ENCODE measurements at places on chromosomes 12 and 14.
A peak's percentile ranks its signal among the peaks of the same experiment; 100 is the strongest.

- no peak for DNase-seq
- no peaks in the 10 kb centered on the region for H3K4me1 ChIP-seq
- no peaks in the 10 kb centered on the region for H3K36me3 ChIP-seq
Observed at GRCh38 chr14:29111554-29111953, 345.0 kb downstream of the FOXG1 start.

GRCh38 chr12:21169878-21170472, 39.0 kb downstream of the SLCO1B1 start:
- no peak overlapping the region for H3K4me3 ChIP-seq
- peaks cover 83% of the 10 kb centered on the region for H3K27me3 ChIP-seq
- peak; percentile 60 for DNase-seq
- no peaks in the 10 kb centered on the region for H3K4me1 ChIP-seq

GRCh38 chr12:118010903-118011302, 5.6 kb upstream of the RFC5 start:
- no peak overlapping the region for H3K27ac ChIP-seq
- H3K36me3 ChIP-seq = no peaks in the 10 kb centered on the region
- no peaks in the 10 kb centered on the region for H3K4me1 ChIP-seq
- no peak for DNase-seq
- H3K27me3 ChIP-seq = no peaks in the 10 kb centered on the region

DNA sequence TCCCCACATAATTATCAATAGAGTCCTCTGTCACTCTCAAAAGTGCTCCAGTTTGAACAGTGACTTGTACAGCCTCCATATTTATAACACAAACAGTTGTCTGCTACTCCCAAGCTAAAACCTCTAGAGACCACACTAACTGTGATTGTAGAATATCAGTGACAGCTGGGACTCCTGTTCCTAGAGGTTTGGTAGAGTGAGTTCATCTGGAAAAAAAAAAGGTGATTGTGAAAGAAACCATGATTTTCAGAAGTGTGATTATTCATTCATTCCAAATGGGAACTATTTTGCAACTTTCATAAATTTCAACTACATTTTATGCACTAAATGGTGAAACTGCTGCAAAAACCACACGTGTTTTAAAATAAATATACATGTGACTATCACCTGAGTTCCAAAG, 128.0 kb upstream of the PLXNC1 start:
- no peaks in the 10 kb centered on the region for H3K27me3 ChIP-seq
- no peaks in the 10 kb centered on the region for H3K36me3 ChIP-seq
- no peak overlapping the region for H3K4me3 ChIP-seq
- H3K4me1 ChIP-seq = no peaks in the 10 kb centered on the region

DNA sequence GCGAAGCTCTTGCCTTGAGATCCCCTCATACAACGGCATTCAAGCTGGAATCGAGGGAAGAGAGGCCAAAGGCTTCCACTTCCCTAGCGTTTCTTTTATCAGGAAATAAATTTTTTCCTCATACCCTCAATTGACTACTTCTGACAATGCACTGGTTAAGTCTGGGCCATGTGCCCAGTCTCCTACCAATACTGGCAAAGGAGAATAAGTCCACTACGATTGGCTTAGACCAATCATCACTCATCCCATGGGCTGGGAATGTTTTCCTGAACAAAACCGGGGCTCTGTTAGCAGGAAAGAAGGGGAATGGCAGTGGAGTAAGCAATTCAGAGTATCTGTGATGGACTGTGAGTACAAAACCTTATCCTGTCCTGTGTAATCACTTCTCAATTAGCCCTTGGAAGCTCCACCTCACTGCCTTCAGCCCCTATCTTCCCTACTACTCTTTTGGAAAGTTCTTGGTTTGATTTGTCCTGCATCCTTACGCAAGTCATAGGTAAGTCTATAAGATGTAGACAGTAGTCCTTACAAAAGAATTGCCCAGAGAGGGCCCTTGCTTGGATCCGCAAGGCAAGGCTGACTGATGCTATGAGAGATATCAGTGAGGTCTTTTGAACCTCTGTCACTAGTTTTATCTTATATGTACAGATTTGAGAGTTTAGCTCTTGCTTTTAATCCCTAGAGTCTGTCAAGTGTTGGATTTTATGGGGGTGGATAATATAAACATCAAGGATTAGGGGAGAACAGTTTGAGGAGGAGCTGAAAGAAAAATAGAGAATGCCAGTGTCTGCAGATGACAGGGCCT, 36.3 kb upstream of the CDK17 start:
- H3K36me3 ChIP-seq = no peaks in the 10 kb centered on the region
- no peak overlapping the region for H3K4me3 ChIP-seq
- no peaks in the 10 kb centered on the region for H3K27me3 ChIP-seq
- no peak for DNase-seq
- no peak overlapping the region for H3K27ac ChIP-seq
- H3K4me1 ChIP-seq = no peaks in the 10 kb centered on the region

- peaks cover 16% of the 10 kb centered on the region for H3K4me1 ChIP-seq
- H3K27ac ChIP-seq = no peak overlapping the region
- no peaks in the 10 kb centered on the region for H3K36me3 ChIP-seq
- no peaks in the 10 kb centered on the region for H3K27me3 ChIP-seq
- no peak for DNase-seq
Observed at GRCh38 chr14:31893221-31893757, 183.8 kb upstream of the ARHGAP5 start.

GRCh38 chr14:71181215-71182003, 274.1 kb downstream of the PCNX1 start:
- H3K36me3 ChIP-seq = no peaks in the 10 kb centered on the region
- no peak overlapping the region for H3K27ac ChIP-seq

DNA sequence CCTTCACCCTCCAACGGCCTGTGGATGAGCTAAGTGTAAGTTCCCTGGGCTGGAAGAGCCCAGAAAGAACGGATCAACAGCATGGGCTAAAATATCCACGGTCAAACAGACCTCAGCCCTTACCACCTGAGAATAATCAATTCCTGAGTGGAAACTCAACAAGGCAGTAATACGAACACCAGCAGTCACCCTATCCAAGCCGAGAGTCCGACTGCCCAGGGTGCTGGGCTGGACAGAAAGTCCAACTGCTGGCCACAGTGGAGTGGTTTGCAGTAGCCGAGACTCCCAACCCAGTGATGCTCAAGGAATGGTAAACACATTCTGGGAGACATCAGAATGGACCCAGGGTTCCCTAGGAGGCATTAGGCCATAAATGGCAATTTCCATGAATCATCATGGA, 36.8 kb downstream of the ANO2 start:
- no peak overlapping the region for H3K4me3 ChIP-seq
- H3K4me1 ChIP-seq = no peaks in the 10 kb centered on the region
- no peak for DNase-seq
- H3K27me3 ChIP-seq = no peaks in the 10 kb centered on the region

GRCh38 chr12:28025821-28026505, 53.4 kb upstream of the PTHLH start:
- H3K4me1 ChIP-seq = peaks cover 27% of the 10 kb centered on the region
- H3K27me3 ChIP-seq = no peaks in the 10 kb centered on the region
- H3K4me3 ChIP-seq = no peak overlapping the region
- peak overlapping the region; percentile 65 for H3K27ac ChIP-seq
- no peaks in the 10 kb centered on the region for H3K36me3 ChIP-seq

DNA sequence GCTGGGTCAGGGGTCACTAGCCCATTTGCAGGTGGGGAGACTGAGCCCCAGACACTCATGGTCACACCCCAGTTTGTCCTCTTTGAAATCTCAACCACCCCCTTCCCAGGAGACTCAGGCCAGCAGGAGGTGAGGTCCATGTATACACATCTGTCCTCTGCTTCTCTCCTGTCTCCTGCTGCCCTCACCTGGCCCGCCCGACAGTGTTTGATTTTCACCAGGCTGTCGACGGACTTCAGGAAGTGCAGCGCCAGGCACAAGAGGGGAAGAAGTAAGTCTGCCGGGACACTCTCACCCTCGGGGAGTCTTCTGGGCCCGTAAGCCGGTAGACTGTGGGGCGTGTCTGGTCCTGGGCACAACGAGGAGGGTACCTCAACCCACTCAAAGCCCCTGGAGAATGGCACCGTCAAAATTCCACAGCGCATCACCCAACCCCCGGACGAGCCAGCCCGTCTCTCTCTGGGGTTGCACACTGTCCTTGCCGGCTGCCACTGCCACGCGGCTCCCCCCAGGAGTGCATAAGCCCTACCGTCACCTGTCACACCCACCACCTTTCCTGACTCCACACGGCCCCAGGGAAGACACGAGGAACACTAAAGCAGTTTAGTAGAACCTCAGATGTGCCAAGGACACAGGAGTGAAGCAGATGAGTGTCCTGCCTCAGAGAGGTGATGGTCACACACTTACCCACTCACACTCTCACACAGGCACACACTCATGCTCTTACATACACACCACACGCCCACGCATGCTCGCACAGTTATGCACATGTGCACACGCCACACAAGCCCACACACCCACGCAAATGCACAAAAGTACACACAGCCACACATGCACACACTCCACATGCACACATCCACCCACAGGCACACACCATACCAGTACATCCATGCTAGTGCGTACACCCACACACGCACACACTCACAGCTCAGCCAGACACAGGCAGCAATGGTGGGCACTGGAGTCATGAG, 13.1 kb upstream of the SIVA1 start:
- no peak overlapping the region for H3K27ac ChIP-seq
- H3K4me3 ChIP-seq = no peak overlapping the region
- H3K36me3 ChIP-seq = no peaks in the 10 kb centered on the region
- no peak for DNase-seq

- no peaks in the 10 kb centered on the region for H3K27me3 ChIP-seq
- no peak for DNase-seq
- H3K4me1 ChIP-seq = peaks cover 20% of the 10 kb centered on the region
- H3K27ac ChIP-seq = no peak overlapping the region
Observed at GRCh38 chr14:22613106-22613695, 15.1 kb downstream of the ABHD4 start.

DNA sequence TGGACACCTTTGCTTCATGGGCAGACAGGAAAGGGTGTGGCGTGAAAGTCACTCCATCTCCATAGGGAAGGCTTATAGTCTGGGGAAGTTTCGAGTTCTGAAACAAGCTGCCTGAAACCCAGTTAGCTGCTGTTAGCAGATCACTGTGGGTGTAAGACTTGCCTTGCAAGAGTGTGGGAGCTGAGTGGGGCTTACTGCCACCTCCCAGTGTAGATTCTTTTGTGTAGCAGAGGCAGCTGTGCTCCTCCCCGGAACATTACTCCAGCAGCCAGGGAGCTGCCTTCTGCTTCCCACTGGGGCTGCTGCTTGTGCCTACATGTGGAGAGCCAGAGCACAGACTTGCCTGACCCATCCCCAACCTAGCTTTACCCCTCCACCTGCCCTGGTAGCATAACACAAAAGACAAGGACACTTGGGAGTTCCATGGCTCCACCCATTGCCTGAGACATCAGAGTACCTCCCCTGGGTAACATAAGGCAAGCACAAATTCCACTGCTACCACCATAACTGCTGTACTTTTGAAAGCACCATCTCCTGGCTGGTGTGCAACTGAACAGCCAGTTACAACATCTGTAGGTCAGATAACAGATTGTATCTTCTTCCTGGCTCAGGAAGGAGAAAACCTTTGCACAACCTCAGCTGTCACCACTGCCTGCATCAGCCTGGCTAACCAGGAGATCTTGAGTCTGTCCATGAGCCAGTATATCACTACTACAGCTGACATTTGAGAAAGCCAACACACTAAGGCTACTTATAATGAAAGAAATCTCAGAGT, 69.5 kb downstream of the ADAMTS20 start:
- no peaks in the 10 kb centered on the region for H3K36me3 ChIP-seq
- no peak overlapping the region for H3K4me3 ChIP-seq
- no peak overlapping the region for H3K27ac ChIP-seq
- H3K27me3 ChIP-seq = peaks cover 40% of the 10 kb centered on the region
- no peaks in the 10 kb centered on the region for H3K4me1 ChIP-seq

DNA sequence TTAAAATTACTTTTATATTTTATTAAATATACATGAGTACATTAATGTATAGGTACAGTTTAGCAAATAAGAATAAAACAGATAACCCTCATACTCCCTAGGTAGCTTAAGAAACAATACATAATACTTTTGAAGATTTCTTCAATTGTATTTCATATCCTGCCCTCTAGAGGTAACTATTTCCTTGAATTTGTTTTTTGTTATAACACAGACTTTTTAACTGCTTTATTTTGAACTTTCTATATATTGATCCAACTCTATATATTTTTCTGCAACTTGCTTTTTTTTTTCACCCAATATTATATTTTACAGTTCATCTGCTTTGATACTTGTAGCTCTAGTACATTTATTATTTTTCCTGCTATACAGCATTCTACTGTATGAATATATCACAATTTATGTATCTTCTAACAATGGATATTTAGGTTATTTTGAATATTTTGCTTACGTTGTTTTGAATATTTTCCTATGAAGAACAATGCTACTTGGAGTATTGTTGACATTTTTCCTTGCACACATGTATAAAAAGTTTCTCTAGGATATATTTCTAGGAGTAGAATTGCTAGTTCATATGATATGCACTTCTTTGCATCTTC, 72.8 kb upstream of the ABCD2 start:
- H3K27ac ChIP-seq = no peak overlapping the region
- DNase-seq = peak; percentile 3
- H3K4me3 ChIP-seq = no peak overlapping the region

DNA sequence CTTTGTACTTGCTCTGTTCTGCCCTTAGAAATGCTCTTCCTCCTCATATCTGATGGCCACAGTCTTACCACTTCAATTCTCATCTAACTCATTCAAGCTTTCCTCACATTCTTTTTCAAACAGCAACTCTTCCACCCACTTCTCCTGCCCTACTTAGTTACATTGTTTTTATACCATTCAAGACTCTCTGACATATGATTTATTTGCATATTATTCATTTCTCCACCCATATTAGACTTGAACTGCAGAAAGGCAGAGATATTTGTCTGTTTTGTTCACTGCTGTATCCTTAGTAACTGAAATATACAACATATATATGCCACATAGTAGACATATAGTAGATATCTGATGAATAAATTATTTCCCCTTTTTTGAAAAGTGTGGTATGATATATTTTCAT, 95.5 kb upstream of the DCN start:
- no peak overlapping the region for H3K27ac ChIP-seq
- H3K36me3 ChIP-seq = no peaks in the 10 kb centered on the region
- DNase-seq = no peak
- no peaks in the 10 kb centered on the region for H3K4me1 ChIP-seq
- peaks cover 66% of the 10 kb centered on the region for H3K27me3 ChIP-seq

Measured in MCF 10A (cell line).